ENCODE measurements at places on chromosomes 2 and 18.

- no peak for DNase-seq
Observed at GRCh38 chr2:164896226-164896625, 54.6 kb upstream of the COBLL1 start.

GRCh38 chr18:44817831-44818473 is 137.3 kb downstream of the SETBP1 start:
- DNase-seq, result no peak

GRCh38 chr18:60019463-60019840 is 119.7 kb downstream of the PMAIP1 start:
- no peak for DNase-seq

DNA sequence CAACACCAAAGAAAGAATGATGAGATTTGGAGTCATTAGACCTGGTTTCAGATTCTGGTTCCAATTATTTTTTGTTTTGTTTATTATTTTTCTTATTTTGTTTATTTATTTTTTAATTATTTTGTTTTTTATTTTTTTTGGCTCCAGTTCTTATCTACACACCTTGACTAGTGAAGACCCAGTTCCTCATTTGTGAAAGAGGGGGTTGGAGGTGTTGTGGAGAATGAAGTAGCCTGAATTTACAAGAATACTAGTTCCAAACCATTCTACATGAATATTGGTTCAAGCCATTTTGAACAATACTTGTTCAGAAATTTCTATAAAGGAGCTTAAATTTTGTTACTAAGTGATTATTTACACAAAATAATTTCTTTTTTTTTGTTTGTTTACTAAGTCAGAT is 6.9 kb upstream of the KCNJ13 start:
- no peak for DNase-seq

- no peak for DNase-seq
Observed at GRCh38 chr2:39202639-39203369, 41.0 kb downstream of the CDKL4 start.

GRCh38 chr18:35174093-35174731 is 66.6 kb upstream of the ZNF397 start:
- no peak for DNase-seq

GRCh38 chr2:238847841-238848690 is at the start of gene TWIST2:
TSS of gene TWIST2 (plus strand) at chr2:238848085. CDS start at chr2:238848216, 131 bp downstream.
- DNase-seq, result no peak

DNA sequence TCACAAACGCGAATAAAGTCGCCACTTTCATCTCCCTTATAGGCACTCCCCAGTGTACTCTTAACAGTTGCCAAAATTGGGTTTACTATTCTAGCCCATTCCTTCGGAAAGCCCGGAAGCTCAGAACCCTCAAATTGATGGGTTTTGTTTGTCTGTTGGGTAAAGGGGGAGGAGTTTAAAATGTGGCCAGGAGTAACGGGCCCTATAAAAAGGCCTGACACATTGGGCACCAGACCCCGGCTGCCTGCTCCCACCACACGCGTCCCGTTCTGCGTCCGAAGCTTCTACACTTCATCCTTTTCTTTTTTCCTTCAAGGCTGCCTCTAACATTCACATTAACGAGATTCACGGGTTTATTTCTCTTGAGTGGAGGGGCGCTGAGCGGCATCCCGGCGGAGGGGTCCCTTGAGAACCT is 837 bp downstream of the NHEJ1 start:
- no peak for DNase-seq

GRCh38 chr2:33015421-33016142 is 68.8 kb downstream of the LTBP1 start:
- no peak for DNase-seq

DNA sequence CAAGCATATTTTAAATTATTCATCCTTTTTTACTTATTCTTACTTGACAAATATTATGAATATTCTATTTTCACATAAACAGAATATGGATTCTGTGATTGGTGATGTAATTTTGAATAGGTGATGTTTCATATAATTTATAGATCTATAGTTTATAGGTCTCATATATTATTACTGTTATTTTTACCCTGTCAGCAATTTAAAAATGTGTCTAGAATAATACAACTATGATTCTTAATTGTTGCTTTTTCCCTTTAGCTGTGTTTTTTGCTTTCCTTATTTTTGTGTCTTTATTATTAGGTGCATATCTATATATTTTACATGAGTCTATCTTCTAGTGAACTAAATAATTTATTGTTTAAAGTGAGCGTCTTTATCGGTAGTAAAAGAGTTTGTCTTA is 226.7 kb upstream of the FSIP2 start:
- no peak for DNase-seq

- no peak for DNase-seq
Observed at GRCh38 chr2:60148716-60149115, 404.7 kb downstream of the BCL11A start.

DNA sequence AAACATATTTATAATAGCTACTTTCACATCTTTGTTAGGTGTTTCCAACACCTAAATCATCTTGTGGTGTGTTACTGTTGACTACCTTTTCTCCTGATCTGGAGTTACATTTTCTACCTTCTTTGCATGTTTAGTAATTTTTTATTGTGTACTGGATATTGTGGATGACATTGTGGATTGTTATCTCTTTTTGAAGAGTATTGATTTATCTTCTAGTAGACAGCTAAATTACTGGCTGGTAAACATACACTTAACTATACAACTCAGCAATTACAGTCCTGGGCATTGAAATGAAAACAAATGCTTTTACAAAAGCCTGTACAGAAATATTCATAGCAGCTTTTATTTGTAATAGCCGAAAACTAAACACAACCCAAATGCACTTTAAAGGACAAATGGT is 150.8 kb downstream of the PTRHD1 start:
- no peak for DNase-seq

GRCh38 chr18:47847635-47848034 is 82.8 kb downstream of the SMAD2 start:
- no peak for DNase-seq

GRCh38 chr18:79484661-79485621 is 89.2 kb downstream of the NFATC1 start:
- DNase-seq, result no peak

DNA sequence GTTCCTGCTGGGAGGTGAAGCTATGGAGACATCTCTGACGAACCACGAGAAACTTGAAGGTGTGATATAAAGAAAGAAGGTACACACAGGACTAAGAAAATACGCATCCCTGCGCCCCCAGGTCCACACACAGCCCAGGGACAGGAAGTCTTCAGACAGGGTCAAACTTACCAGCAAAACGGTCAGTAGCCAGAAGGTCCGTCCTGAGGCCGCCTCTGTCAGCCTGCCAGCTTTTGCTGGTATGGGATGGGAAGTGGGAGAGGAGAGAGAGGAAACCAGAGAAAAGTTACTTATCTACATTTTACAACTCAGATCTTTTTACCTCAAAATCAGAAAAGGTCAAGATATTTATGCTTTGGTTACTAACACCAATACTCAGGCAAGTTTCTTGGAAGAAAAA is 47.2 kb downstream of the HDLBP start:
- no peak for DNase-seq

DNA sequence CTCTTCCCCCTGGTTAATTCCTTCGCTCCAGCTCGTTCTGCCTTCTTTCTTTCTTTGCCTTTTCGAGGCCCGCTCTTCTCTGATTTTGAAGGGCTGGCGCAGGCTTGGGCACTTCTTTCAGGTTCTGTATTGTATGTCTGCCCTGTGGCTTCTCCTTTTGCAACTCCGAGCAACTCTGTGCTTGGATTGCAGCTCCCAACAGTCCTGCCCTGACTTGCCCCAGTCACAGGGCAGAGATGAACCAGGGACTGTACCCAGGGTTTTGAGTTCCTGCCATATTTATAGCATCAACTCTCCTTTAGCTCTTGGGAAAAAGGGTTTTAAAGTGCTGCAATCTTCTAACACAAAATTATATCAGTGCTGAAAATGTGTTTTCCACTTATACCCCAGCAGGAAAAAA is 31.1 kb upstream of the CD8A start:
- no peak for DNase-seq

DNA sequence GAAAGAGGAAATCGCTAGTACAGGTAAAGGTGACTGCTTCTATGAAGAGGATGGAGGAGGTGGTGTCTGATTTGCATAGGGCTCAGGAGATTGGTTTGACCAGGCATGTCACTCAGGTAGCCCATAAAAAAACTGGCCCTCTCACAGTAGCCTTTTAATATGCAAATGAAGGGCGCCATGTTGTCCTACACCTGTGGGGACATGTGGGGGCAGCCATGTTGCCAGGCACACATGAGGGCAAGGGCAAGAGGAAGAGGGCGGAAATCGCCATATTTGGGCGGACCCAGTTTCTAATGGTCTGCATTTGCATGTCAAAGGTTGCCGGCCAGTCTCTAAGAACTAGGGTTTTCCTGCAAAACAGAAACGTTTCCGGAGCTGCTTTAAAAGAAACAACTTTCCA is 1330.6 kb downstream of the DSC3 start:
- no peak for DNase-seq

- DNase-seq, result no peak
Observed at GRCh38 chr18:24083550-24083949, 55.3 kb upstream of the CABYR start.

DNA sequence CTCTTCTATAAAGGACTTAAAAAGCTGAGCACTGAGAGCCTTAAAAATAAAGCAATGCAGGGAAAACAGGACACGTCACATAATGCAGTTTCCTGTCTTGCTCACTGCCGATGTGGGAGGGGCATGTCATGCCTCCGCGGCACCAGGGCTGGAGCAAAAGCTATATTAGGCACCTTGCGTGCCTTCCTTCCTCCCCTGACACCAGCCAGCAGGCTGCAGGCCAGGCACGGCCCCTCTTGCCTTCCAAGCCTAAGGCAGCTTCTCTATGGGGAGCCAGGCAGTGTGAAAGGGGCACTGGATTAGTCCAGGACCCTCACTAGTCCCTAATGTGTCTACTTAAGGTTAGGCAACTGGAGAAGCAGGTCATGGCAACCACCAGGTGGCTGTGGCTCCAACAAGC is 26.3 kb downstream of the MRPL35 start:
- peak; percentile 52 for DNase-seq
